ENCODE measurements at places on chromosomes 5 and 9. TPM values are rescaled to one million over a fixed set of nuclear protein-coding genes. Genes with fewer than 3 reads are reported as not detected.

- no peak for DNase-seq
These were observed 4.0 kb downstream of the GFI1B start for GRCh38 chr9:132982458-132982857.

DNA sequence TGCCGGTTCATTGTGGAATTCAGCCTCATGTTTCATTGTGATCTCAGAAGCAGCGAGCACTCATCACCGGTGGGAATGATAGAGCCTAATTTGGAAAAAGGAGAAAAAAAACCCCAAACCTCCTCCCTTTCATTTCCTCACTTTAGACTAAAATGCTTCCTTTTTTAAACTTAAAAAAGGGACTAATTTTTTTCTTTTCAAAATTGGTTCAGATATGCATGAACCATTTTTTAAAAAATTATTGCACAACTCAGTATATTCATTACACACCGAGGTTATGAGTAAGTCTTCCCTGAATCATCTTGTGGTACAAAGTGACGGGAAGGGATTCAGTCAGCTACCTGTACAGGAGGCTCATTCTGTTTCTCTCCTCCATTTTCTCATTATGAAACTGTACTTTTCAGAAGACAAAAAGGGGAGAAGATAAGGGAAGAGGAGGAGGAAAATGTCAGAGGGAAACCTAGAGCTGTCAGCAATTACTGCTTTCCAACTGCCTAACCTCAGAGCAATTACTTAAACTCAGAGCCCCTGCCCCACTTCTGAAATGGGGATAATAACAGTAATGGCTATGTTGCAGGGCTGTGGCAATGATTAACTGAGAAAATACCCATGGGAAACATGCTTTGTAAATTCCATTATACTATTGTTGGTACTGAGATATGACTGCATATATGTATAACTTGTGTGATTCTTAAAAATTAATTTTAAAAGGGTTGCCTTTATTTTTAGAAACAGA lies 24.0 kb downstream of the GALNT10 start:
- DNase-seq = no peak

GRCh38 chr9:128825923-128826700 lies 3.5 kb downstream of the SPOUT1 start:
- no peak for DNase-seq

GRCh38 chr5:171205375-171205774 lies 103.7 kb upstream of the TLX3 start:
- DNase-seq = peak; percentile 18

GRCh38 chr5:152083231-152083630 lies 158.6 kb upstream of the GLRA1 start:
- no peak for DNase-seq

GRCh38 chr5:148561801-148562311 lies 92.5 kb downstream of the HTR4 start:
- DNase-seq = no peak

- DNase-seq = no peak
These were observed 464.4 kb downstream of the TAF11L14 start for GRCh38 chr5:18098691-18099090.

DNA sequence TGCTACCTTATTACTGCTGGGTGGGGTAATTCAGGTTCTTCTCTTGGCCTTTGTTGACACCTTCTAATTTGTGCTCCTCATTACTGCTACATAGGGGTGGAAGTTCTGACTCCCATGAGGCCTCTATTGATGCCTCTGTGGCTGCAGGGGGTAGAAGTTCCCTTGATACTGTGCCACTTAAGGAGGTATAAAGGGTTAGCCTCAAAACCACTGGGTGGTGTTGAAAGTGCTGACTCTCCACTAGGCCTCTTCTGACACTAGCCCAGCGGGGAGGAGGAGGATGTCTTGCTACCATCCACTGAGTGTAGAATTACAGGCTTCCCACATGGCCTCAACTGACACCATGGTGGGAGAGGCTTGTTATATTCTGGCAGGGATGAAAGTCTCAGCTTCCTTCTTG lies 36.7 kb upstream of the CCDC112 start:
- no peak for DNase-seq

GRCh38 chr9:86978413-86978812 lies 31.1 kb upstream of the GAS1 start:
- DNase-seq = no peak

GRCh38 chr9:103003689-103004088 lies 8.6 kb downstream of the CYLC2 start:
- DNase-seq = no peak

DNA sequence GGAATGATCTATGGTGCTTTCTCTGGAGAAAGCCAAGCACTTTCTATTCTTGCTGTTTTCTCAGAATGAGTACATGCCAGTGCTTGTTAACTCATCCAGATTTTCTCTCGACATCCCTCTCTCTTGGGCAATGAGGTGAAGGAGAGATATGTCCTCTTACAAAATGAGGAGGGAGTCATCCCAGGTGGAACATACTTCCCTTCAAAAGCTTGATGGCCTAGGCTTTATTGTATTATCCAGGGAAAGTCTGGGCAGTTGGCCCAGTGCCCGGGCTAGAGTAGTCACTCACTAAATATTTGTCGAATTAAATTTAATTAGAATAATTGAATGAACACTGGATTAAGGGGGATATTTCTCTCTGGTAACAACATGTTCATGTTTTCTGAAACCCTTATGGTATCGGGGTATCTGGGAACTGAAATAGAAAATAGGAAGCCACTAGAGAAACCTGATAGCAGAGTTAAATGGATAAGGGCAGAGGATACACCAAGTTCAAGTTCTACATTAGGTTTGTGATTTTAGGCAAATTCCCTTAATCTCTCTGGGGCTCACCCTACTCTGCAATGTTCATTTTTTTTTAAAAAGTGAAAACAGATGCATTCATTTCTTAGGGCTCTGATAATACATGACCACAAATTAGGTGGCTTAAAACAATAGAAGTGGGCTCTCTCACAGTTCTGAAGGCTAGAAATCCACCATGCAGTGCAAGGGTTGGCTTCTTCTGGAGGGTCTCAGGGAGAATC lies 99.6 kb downstream of the LIFR start:
- DNase-seq = no peak

DNA sequence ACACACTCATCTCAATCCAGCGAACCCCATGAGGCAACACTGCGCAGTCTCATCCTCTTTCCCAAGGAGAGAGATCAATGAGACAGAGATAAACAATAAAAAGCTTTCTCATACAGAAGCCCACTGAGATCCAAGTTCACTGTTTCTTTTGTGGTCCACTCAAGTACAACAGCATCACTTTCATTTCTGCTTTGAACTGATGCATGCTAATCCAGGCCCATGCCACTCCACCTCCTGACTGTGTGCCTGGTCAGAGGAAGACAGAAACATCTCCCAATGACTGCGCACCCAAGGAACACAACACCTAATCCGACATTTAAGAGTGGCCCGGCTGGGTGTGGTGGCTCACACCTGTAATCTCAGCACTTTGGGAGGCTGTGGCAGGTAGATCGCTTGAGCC lies 104.0 kb downstream of the SERINC5 start:
- DNase-seq = no peak

GRCh38 chr5:112923148-112923917 lies 1.3 kb upstream of the REEP5 start:
- no peak for DNase-seq

Gene PCDHB4
- not detected for total RNA-seq

Gene PTGES
- total RNA-seq = 4.8 TPM

Gene UBTD2
- total RNA-seq = 36.1 TPM

Gene INSL4
- not detected for total RNA-seq

Gene ZCCHC10
- 26.2 TPM for total RNA-seq
